Ammon's horn (tissue), 1 donor: ENCODE measurements at places on chromosomes 16 and 17.

DNA sequence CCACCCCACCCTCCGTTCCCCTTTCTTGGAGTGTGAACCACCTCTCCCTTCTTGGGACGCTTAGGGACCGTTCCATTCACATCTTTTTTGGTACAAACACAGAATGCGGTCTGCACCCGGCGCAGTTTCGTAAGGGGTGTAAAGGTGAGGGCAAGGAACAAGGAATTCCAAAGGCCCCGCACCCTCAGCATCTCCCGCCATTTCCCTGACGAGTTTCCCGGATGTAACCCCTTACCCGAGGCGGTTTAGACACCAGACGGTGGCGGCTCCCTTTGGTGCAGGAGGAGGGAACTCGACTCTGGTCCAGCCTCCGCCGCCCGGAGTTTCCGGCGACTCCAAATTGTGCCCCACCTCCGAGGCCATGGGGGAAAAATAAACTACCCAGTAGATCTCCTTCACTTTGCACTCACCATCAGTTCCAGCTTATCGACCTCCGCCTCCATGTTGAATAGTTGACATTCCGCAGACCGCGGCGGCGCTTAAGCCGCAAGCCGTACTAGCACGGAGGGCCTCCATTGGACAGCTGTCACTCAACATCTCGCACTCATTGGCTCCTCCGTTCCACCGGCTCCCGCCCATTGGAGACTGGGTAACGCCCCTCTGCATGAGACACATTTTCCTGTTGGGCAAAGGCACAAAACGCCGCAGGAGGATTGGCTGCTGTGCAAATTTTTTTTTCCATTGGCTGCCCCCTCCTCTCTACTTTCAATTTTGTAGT is at the start of gene SKA2:
SKA2 (minus strand) TSS at position 466 of the 718 bp plus-strand sequence; CDS start at position 443, 23 bp downstream.
- DNase-seq, result no peak

- no peak for DNase-seq
These were observed 761 bp upstream of the CCL8 start for GRCh38 chr17:34318474-34318873.

DNA sequence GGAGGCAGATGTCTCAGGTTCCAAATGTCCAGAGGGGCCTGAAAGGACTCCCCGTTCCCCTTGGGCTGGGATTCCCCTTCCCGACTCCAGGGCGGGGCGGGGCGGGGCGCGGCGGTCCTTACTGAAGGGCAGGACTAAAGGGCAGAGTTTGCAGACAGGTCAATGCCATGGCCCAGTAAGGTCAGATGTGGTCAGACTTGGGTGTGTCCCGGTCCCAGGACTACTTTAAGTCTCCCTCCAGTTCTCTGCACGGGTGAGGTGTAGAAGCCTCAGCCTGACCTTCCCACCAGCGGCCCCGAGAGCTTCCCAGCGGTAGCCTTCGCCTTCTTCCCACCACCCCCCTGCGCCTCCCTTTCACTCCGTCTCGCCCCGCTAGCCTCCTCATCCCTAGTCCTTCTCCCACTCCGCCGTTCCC is 532 bp downstream of the KDM6B start:
- DNase-seq, result no peak

DNA sequence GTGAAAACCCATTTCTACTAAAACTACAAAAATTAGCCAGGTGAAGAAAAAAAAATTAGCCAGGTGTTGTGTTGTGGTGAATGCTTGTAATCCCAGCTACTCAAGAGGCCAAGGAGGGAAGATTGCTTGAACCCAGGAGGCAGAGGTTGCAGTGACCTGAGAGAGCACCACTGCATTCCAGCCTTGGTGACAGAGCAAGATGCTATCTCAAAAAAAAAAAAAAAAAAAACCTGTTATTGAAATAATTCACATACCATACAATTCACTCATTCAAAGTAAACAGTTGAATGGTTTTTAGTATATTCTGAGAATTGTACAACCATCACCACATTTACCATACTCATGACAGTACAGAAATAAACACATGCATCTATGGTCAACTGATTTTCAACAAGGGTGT is 31.0 kb downstream of the ZNRF1 start:
- no peak for DNase-seq

- DNase-seq, result no peak
These were observed 18.0 kb upstream of the PMFBP1 start for GRCh38 chr16:72189865-72190371.

DNA sequence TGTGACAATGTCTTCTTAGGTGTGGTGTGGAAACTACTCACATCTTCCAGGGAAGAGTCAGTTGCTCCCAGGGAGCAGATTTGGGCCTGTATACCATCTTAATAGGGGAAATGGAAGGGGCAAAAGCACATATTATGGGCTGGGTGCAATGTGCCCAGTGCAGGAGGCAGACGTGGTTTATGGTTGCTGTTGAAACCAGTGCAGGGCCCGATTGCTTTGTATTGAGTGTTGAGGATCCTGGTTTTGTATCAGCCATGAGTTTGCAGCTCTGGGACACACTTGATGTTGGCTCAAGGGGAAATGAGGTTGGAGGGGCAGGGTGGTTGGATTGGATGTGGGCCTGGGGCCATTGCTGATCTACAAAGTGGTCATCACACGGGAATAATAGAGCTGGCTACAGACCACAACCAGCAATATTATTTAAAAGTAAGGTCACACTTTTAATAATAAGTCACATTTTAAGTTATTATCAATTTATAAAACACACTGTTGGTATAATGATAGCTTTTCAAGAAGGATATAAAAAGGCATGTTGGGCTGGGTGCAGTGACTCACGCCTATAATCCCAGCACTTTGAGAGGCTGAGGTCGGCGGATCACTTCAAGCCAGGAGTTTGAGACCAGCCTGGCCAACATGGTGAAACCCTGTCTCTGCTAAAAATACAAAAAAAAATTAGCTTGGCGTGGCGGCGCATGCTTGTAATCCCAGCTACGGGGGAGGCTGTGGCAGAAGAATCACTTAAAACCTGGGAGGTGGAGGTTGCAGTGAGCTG is 302.4 kb downstream of the SEC14L1 start:
- DNase-seq, result no peak

- DNase-seq, result peak; percentile 69
These were observed 4.7 kb upstream of the CHMP6 start for GRCh38 chr17:80986816-80987475.

GRCh38 chr17:74746922-74747321 is 1.5 kb upstream of the NHERF1 start:
- no peak for DNase-seq

DNA sequence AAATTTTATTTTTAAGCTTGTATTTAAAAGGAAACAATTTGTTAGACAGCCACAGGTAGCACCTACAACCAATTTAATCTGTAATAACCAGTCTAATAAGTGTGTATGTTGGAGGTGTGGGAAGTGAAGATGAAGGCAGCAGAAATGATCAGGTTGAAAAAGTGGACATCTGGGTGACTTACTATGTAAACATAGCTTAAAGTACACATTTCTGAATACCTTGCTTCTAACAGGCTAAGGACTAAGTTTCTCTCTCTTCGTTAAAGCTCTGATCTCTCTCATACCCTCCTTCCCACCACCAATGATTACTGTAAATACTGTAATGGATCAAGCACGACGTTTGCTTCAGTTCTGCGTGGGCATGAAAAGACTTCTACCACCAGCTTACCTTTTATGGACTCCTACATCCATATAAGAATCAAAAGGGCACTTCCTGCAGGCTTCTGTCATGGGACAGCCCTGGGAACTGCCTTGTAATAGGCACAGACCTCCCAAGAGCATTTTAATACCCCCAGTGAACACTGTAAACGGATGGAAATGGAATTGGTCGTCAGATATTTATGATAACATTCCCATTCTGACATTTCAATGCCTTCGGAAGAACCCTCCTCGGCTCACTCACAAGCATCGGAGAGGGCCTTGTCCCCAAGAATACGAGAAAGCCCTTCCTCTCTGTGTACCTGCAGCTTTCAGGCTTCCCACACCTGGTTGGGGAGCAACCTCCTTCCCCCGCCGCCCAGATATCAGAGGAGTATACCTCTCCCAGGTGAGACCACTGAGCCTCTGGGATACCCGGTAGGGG is 700 bp downstream of the CCDC43 start:
- DNase-seq, result no peak

DNA sequence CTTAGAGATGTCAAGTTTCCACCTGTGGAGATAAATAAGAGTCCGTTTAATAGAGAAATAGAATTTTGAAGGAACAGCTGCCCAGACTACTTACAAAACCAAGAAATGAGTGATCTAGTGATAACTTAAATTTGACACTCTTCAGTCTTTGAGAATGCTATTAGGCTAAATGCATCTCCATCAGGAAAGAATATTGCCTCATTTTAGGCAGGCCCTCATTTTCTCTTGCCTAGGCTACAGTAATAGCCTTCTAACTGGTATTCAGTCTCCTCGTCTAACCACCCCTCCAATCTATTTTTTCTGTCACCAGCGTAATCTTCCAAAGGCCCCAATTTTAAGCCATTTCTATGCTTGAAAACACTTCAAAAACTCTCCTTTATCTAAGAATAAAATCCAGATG is 537.8 kb upstream of the CA10 start:
- no peak for DNase-seq

GRCh38 chr17:49223517-49224197 is 6.9 kb downstream of the PHOSPHO1 start:
- DNase-seq, result peak; percentile 47

- no peak for DNase-seq
These were observed 18.7 kb upstream of the ADORA2B start for GRCh38 chr17:15926039-15926740.

DNA sequence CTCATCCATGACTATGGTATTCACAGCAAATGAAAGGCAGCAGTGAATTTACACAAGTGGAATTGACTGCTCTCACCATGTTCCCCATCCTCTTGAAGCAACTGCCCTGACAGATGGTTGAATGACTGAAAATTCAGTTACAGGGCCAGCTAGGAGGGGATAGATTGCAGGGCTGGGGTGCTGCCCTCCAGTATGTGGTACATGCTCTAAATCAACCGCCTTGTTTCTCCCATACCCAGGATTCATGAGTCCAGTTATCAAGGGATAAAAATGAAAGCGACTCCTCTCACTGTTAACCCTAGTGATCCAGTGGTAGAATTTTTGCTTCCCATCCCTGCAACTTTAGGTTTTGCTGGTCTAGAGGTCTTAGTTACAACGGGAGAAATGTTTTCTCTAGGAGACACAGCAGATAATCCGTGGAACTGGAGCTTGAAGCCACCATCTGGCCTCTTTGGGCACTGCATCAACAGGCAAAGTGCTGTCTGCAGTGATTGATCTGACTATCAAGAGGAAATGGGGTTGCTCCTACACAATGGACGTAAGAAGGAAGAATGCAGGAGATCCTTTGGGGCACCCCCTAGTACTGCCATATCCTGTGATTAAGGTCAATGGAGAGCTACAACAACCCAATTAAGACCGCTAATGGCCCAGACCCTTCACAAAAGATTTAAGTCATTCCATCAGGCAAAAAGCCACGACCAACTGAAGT is 32.0 kb downstream of the SCPEP1 start:
- DNase-seq, result peak; percentile 80

DNA sequence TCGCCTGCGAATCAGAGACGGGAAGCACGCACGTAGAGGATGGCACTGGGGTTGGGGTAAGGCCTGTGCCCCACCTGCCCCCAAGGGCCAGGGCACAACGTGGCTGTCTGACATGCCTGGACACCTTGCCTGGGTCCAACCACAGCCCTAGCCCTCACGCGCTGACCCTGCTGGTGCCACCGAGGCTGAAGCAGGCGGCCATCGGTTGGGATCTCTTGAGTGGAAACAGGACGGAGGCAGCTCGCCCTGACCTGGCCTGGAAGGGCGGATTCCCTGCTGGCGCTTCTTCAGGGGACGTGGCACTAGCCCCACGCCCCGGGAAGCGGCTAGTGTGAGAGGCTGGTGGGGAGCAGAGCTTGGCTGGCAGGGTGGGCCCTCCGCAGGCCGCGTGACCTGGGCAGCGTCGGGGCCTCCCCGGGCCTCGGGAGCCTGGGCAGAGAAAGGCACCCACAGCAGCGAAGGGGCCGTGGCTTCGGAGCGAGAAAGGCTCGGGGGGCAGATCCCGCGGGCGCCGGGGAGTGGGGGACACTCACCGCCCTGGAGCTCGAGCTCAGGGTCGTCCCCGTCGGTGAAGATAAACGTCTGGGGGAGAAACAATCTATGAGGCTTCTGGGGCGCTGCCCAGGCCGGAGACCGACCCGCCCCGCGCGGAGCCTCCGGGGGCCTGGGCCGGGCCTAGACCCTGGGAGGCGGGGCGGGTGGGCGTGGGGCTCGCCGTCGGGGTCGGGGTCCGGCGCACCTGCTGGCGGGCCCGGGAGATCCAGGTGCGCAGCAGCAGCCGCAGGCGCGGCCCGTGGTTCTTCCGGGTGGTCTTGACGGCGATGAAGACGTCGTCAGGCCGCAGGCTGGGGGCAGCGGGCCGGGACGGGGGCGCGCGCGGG is 610 bp downstream of the RFNG start:
- DNase-seq, result no peak

GRCh38 chr16:66832661-66833305 is 2.0 kb upstream of the NAE1 start:
- no peak for DNase-seq

DNA sequence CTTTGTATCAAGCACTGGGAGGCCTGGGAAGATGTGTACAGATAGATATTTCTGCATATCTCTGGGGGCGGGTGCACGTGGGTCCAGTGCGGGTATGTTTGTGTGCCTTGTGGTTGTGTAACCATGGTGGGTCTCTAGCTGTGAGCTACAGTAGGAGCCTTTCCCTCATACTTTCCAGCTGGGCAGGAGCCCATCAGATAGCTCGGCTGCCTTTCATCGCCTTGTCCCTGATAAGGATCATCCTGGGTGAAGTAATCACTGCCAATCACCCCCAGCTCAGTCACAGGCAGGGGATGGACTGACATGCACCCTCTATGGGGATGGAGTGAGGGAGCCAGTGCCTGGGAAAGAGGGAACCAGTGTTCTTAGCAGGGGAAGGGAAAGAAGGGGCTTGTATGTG is 3.2 kb upstream of the SCRN2 start:
- DNase-seq, result no peak

GRCh38 chr17:66906321-66907278 is 57.9 kb upstream of the CACNG4 start:
- peak; percentile 87 for DNase-seq

- DNase-seq, result no peak
These were observed 73.7 kb downstream of the ZFHX3 start for GRCh38 chr16:72974142-72974769.

DNA sequence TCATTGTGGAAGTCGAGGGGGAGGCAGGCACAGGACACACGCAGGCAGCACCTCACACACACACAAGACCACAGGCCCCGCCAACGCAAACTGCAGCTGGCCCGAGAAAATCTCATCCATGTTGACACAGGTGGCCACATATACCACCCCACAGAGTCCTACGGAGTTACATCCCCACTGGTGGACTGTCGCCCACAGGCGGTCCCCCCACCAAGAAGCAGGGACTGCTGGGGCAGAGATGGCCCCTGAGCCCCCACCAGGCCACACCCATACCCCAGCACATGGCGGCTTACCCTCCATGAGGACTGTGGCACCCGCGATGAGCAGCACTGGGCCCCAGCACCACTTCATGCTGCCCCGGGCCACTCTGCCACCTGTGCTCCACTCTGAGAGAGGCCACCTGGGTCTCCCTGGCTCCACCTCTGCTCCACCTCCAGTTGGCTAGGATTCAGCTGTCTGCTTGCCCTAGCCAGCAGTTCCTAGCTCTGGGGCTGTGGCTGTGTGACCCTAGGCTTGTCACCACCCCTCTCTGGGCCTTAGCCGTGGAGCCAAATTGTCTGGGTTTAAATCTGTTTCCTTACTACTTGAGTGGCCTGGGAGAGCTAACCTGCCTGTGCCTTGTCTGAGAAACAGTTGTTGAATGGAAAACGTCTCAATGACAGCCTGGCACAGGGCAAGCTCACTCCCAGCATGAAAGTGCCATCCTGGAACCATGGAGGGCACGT is at the start of gene PRSS53:
PRSS53 (minus strand) TSS at position 485 of the 725 bp plus-strand sequence; CDS start at position 351, 134 bp downstream.
- DNase-seq, result no peak

- no peak for DNase-seq
These were observed 343.8 kb downstream of the SNX29 start for GRCh38 chr16:12320298-12320706.

GRCh38 chr16:3762107-3762750 is 44.9 kb upstream of the TRAP1 start:
- DNase-seq, result no peak
